H9 (cell line): ENCODE measurements at places on chromosomes 6 and 20.

DNA sequence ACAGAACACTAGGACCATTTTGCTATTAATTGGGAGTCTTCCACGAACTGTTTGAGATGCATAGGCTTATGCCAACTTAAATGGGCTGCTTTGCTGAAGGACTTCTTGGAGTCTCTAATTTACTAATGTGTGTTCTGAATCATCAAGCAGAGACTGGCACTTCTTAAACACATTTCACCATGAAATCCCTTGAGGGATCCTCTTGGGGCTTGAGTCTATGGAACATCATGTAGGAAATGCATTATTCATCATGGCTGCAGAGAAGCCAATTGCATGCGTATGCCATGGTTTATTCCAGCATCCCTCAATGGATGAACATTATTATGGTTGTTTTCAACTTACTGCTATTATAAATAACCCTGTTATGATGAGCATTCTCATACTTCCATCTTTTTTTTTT, 73.4 kb downstream of the FGD2 start:
- no peak for DNase-seq

DNA sequence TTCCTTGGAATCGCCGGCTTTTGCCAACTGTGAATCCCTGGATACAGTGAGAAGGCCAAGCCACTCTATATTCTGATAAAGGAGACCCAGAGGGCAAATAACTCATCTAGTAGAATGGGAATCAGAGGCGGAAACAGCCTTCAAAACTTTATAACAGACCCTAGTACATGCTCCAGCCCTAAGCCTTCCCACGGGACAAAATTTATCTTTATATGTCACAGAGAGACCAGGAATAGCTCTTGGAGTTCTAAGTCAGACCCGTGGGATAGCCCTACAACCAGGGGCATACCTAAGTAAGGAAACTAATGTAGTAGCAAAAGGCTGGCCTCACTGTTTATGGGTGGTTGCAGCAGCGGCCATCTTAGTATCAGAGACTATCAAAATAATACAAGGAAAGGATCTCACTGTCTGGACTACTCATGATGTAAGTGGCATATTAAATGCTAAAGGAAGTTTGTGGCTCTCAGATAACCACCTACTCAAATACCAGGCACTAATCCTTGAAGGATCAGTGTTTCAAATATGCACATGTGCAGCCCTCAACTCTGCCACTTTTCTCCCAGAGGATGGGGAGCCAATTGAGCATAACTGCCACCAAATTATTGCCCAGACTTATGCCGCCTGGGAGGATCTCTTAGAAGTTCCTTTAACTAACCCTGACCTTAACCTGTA, 29.5 kb downstream of the CEP85L start:
- DNase-seq = no peak

DNA sequence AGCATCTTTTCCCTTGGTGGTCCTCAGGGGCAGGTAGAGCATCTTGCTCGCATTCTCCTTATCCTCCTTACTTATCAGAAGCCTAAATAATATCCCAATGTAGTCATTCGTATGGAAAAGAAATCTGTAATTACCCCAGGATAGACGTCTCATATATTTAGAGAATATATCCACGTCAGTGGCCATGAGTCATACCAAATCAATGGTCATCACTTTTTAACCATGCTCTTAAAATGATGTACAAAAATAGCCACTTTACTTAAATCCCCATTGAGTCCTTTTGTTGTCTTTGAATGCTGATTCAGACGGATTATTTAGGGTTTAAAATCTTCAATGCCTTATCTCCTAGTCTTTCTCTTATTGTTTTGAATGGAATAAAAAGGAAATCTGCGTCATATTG, 231.7 kb upstream of the STXBP5 start:
- DNase-seq = no peak

DNA sequence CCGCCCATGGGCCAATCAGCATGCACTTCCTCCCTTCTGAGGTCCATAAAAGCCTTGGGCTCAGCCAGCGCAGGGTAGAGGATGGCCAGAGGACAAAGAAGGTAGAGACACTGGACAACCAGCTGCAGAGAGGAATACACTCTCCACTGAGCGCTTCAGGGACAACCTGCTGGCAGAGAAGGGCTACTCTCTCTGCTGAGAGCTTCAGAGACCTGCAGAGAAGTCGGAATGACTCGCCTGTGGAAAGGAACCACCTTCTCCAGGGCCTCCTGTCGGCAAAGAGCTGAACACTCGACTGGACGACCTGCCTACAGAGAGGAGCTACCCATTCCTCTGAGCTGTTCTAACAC, 31.4 kb upstream of the SLA2 start:
- no peak for DNase-seq

DNA sequence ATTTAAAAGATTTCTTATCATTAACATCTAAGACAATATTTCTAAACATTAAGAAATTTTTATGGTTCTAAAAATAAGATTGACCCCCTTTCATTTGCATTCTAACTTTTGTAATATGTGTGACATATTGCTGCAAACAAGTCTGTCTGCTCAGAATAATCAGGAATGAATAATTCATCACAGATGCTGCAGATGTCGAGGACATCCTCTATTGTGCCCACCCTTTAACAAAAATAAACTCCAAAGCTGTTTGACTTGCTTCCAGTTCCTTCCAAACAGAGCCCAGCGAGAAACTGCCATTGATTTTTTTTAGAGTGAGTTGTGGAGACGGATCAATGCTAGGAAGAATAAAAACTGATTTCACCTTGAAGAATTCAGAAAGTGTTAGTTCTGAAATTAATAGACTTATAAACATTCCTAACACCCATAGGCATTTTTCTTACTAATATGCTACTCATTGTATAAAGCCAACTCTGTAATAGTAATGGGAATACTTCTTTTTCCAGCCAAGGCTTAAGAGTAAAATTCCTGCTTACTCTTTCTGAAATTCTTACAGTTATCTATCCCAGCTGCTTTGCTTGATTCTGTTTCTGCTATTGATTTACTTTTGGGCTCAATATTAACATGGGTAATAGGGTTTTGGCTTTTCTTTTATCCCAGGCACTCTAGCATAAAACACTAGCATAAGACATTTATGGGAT, 244.8 kb upstream of the FAM83B start:
- DNase-seq = no peak

- DNase-seq = no peak
Measured at GRCh38 chr6:48835421-48835958, 627.6 kb downstream of the MMUT start.

- no peak for DNase-seq
Measured at GRCh38 chr20:35773154-35773751, 1.4 kb downstream of the PHF20 start.

- DNase-seq = peak; percentile 38
Measured at GRCh38 chr6:33427585-33428223, 7.8 kb downstream of the SYNGAP1 start.

GRCh38 chr6:16669227-16669626, 92.0 kb downstream of the ATXN1 start:
- DNase-seq = no peak

GRCh38 chr6:19219931-19220330, 617.2 kb upstream of the ID4 start:
- no peak for DNase-seq

- DNase-seq = no peak
Measured at GRCh38 chr20:23129266-23129665, 43.1 kb upstream of the CD93 start.

DNA sequence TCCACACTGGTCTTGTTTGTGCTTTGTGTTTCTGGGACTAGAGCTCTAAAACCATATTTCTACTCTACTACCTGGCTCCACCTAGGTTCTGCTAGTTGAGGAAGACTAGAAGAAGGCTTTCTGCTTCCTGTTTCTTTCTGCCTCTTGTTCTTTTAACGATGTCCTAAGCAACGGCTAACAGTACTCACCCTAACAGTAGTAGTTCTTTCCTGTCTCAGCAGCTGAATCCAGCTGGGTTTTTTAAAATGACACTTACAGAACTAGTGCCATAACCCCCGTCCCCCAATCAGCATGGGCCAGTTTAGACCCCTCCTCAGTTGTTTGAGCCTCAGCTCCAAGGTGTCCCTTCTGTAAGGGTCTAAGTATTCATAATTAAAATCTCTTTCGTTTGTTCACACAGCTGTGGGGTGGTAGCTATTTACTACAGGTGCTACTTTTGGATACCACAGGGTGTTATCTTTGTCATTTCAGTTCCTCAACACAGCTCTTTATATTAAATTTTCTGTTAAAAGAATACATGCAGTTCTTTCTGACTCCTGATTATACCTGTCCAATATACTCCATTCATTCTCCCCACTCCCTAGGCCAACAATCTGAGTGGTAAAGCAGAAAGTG, 790.2 kb downstream of the DHX35 start:
- no peak for DNase-seq

- no peak for DNase-seq
Measured at GRCh38 chr6:116011520-116011919, 49.2 kb downstream of the FRK start.

DNA sequence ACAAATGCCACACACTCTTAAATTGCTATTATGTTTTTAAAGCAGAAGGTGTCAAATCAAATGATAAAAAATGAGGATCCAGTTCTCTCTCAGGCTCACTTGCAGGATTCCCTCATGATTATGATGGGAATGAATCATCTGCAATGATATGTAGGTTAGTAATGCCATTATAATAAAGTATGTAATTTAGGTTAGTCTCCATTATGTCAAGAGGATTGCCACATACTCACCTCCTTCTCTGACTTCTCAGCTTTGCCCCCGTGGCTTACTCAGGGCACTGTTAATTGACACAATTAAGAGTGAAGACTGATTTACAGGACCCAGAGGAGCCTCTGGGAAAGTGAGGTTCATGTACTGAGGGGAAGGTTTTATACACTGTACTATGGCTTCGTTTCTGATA, 591.7 kb upstream of the NRSN1 start:
- DNase-seq = no peak

- no peak for DNase-seq
Measured at GRCh38 chr6:28929887-28930620, 6.3 kb upstream of the TRIM27 start.

- no peak for DNase-seq
Measured at GRCh38 chr6:14984519-14984853, 261.4 kb upstream of the JARID2 start.

- no peak for DNase-seq
Measured at GRCh38 chr6:29992807-29993206, 50.5 kb downstream of the HLA-A start.

GRCh38 chr6:46637933-46638332, 14.7 kb downstream of the CYP39A1 start:
- no peak for DNase-seq

GRCh38 chr6:167005350-167006159, 6.4 kb downstream of the CEP43 start:
- no peak for DNase-seq

DNA sequence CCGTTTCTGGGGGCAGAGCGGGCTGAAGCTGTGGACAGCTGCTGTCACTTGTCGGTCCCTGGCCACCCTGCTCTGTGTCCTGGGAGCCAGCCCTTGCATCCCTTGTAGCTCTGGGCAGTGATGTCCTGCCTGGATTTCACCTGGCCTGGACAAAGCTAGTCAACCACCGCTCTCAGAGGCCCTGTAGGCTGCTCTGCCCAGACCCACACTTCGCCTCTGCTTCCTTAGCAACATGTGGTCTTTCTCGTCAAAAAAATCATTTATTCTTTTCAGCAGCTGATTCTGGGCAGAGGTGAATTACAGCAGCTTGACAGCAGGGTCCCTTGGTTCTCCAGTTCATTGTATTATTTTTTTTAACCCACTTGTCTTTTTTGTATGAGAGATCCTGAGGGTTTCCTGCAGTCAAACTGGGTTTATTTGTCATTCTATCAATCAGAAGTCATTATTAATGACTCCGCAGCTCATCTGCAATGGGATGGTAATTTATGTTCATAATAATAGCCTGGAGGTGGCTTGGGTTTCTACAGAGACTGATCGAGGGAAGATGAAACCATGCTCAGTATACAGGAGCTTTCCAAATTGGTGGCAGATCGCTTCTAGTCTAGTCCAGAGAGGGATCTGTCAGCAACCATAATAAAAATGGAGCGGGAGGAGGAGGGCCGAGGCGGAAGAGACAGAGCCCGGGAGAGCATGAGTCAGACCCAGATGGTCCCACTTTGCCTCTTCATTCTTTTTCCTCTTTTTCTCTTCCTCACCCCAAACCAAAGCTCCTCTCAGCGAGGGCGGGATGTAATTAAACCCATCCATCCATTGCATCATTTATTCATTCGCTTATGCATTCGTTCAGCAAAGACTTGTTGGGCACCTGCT, 22.4 kb downstream of the EDN3 start:
- DNase-seq = no peak

DNA sequence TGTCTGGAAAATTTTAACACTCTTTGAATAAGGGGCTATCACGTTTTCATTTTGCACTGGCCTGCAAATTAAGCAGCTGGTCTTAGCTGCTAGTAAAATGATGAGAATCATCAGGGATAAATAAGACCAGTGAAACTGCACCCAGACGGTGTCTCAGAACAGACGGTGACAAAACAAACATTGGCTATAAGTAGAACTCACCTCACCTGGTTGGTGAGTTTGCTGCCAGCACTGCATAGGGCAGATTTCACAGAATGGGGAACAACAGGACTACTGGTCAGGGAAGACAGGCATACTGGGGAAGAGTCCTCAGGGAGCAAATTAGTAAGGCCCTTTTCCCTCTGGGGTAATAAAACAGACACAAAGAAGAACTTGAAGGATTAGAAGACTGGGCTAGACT, 175.9 kb upstream of the CITED2 start:
- DNase-seq = no peak

GRCh38 chr6:114564302-114564933, 221.6 kb upstream of the HS3ST5 start:
- no peak for DNase-seq

GRCh38 chr20:5467086-5467485, 150.3 kb upstream of the PROKR2 start:
- no peak for DNase-seq

DNA sequence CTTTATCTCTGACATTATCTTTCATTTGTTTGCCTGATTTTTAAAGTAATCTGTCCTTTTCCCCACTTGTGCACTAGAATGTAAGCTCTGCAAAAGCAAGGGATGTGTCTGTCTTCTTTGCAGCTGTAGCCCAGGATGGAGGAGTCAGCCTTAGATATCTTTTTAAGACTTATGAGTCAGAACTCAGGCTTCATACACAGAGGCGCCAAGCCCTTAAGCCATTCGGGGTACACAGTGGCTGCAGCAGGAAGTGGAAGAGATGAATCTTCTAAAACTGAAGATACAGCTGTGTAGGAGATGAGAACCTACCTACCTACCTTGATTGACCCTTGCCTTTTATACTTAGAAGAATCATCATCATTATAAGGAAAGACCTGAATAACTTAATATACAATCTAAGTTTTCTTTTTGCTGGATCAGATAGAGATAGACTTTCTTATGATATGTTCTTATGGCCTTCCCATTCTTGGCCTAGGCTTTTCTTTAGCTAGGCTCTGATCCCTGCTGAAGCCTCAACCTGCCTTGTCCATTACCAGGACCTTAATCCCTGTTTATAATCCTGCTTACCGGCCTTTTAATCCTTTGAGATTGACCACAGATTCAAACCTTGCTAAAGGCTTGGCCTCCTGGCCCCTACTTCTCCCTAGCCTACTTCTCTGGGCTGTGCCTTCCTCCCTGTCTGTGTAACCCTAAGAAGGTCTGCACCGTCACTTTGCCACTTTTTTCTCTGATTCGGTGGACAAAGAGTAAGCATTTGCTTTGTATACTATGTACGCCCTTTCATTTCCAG, 304.5 kb downstream of the PRL start:
- no peak for DNase-seq

GRCh38 chr20:1887321-1887720, 7.9 kb upstream of the SIRPA start:
- no peak for DNase-seq

GRCh38 chr6:30061858-30062458, 893 bp downstream of the POLR1H start:
- DNase-seq = no peak
